ENCODE measurements at places on chromosomes 12 and 14. TPM values are rescaled to one million over a fixed set of nuclear protein-coding genes. Genes with fewer than 3 reads are reported as not detected.

DNA sequence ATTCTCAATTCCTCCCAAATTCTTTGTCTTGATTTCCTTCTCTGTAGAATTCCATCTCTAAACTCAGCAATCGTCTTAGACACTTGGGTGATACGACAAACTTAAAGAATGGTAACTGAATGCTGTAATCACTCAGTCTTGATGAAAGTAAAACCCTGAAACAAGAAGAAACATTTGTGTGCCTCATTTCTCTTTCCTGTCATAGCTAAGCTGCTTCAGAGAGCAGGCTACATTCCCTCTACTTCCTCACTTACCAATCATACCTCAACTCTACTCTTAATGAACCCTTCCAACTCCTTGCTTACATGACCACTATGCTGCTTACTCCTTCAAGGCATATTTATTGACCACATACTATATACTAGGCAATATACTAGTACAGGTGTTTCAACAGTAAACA lies 8.3 kb downstream of the MAP4K5 start:
- DNase-seq, result no peak

GRCh38 chr14:100241279-100241678 lies 2.3 kb downstream of the YY1 start:
- DNase-seq, result no peak

GRCh38 chr12:52783563-52784316 lies 6.6 kb upstream of the KRT76 start:
- no peak for DNase-seq

GRCh38 chr12:53346491-53346890 lies 10.3 kb upstream of the SP7 start:
- DNase-seq, result no peak

Gene STAT2
- 121 TPM for total RNA-seq

All from activated T-cell treated with anti-CD3 and anti-CD28 coated beads, Interleukin-2, amount 50 U/mL, for 72 hours (primary cell).